ENCODE measurements at places on chromosomes 2 and 18. TPM values are rescaled to one million over a fixed set of nuclear protein-coding genes. Genes with fewer than 3 reads are reported as not detected.

The SERPINB10 gene
- total RNA-seq: 0.07 TPM

The RAX gene
- not detected for total RNA-seq

The NYAP2 gene
- total RNA-seq: not detected

The HJURP gene
- total RNA-seq: 42.0 TPM

The CCL20 gene
- not detected for total RNA-seq

The CBLN2 gene
- 0.27 TPM for total RNA-seq

The ORMDL1 gene
- 55.9 TPM for total RNA-seq

The LIMS2 gene
- total RNA-seq: 11.2 TPM

The COL3A1 gene
- 1.0 TPM for total RNA-seq

The UGT1A1 gene
- not detected for total RNA-seq

The GKN1 gene
- total RNA-seq: not detected

Data from thoracic aorta endothelial cell (primary cell).